ENCODE measurements at places on chromosomes 7 and 10.

DNA sequence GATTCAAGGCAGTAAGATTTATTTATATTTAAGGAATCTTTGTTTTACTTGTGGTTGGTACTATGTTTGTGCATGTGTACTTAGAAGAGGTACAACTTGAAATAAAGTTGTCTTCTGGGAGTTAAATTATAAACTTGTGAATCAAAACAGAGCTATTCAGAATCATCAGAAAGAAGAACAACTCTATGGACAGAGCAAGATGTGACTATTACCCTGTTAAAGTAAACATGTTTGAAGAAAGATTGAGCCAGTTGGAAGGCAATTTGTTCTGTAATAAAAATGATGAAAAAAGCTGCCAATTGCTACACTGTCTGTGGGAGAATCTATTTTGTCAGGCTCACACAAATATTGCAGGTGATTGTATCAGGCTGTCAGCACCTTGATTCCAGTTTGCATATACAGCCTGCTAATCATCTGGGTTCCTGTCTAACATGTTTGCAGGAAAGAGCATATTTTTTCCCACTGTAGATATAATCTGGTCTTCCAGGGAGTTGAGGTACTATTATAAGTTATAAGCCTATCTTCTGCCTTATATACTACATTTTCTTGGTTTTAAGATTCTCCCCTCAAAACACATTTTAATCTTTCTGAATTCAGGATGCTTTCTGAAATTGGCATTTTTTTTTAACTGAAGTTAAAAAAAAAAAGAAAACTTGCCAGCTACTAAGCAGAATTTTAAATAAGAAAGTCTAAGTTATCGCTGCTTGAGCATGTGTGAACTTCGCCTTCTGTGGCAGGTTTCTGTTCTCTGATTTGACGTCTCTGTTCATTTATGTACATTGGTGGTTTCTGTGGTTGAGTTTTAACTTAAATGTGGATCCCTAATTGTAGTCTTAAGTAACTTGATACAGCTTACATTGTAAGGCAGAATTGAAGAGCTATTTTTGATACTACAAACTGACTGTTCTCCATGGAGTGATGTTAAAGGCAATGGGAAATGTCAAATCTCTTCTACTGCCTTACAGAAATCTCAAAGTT, 46.0 kb downstream of the ZNRF2 start:
- no peak for DNase-seq

DNA sequence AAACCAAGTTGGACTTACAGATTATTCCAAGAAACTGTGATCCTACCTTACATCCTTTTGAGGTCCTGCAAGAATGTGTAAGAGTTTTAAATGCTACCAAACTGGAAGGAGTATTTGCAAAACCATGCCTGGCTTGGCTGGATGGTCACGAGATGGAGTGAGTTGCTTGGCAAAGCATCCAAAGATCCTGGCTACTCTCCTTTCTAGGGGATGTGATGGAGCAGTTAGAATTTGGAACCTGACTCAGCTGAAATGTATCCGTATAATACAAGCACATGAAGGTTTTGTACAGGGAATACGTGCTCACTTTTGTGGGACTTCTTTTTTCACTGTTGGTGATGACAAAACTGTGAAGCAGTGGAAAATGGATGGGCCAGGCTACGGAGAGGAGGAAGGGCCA, 13.3 kb upstream of the SYPL1 start:
- no peak for DNase-seq

GRCh38 chr10:56481521-56482091, 120.5 kb upstream of the ZWINT start:
- no peak for DNase-seq

GRCh38 chr7:122468945-122469344, 164.4 kb upstream of the FEZF1 start:
- no peak for DNase-seq

DNA sequence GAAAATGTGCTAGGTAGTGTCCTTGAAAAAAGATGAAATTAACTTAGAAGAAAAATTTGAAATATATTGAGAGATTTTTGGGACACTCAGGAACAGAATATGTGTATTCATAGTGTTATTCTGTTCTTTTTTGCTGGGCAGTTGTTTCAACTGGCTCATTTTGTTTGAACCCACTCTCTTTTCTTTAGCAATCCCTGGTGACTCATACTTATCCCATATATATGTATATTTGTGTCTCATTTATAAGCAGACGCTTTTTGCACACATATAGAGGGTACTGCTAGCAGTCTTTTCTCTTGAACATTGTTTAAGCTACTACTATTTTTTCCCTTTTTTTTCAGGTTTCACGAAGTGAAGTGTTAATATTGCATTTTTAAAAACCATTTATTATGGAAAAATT, 1.9 kb downstream of the EXOC6 start:
- DNase-seq, result no peak

DNA sequence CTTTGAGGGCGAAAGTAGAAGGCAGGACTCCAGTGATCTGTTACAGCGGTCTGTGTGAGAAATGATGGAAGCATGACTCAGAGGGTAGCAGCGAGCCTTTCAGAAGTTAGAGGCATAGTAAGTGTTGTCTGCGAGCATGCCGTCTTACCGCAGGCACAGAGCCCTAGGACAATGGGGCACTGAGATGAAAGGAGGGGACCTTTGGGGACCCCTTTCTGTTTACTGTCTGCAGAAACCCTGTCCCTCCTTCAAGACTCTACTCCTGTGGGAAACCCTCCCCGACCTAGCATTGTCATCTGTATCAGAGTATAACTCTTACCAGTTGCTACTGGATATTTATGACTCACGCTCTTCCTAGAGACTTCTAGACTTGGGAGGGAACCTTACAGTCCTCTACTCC, 87.2 kb upstream of the AGK start:
- no peak for DNase-seq

- DNase-seq, result no peak
Observed at GRCh38 chr7:77425101-77426051, 9.2 kb upstream of the GSAP start.
